ENCODE measurements at places on chromosomes 12 and 14. TPM values are rescaled to one million over a fixed set of nuclear protein-coding genes. Genes with fewer than 3 reads are reported as not detected.

GRCh38 chr12:41096797-41097196 lies 91.3 kb upstream of the PDZRN4 start:
- DNase-seq = no peak
- no peak overlapping the region for H3K27ac ChIP-seq
- H3K27me3 ChIP-seq = no peaks in the 10 kb centered on the region
- no peak overlapping the region for H3K4me3 ChIP-seq

The MYH6 gene
- total RNA-seq = not detected

The CLEC14A gene
- total RNA-seq = 0.70 TPM

DNA sequence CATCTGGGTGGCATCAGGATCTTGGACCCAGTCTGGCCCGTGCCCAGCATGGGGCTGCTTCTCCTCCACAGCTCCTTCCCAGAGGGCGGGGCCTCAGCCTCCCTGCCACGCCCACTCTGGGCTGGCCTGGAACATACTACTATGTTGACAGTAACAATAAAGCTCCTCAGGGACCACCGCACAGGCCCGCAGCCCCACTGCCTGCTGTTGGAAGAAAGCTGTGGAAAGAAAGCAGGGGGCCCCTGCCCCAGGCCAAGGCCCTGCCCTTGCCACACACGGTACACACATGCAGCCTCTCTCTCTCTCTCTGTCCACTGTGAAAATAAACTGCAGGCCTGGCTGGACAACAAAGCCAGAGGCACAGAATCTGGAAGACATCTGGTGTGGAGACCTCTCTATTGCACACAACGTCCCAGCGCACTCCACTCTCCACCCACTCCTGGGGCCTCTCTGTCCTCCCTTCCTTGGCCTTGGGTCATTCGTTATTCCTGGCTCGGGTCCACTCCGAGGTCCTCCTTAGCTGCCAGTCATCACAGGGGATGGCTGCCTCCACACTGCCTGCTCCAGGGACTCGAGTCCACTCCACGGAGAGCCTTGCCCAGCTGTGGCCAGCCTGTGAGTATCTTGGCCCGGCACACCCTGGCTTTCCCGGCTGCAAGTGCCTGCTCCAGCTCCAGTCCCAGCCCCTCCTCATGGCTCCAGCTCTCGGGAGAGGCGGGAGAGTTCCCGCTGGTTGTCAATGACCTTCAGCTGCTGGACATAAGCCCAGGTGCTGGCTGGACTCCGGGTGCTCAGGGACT lies 11.8 kb upstream of the ENDOU start:
- no peaks in the 10 kb centered on the region for H3K36me3 ChIP-seq
- peak overlapping the region; percentile 38 for H3K27ac ChIP-seq
- H3K27me3 ChIP-seq = no peaks in the 10 kb centered on the region

- no peak for DNase-seq
- no peak overlapping the region for H3K4me3 ChIP-seq
- no peaks in the 10 kb centered on the region for H3K27me3 ChIP-seq
Measured at GRCh38 chr14:77046721-77047120, 18.2 kb upstream of the IRF2BPL start.

DNA sequence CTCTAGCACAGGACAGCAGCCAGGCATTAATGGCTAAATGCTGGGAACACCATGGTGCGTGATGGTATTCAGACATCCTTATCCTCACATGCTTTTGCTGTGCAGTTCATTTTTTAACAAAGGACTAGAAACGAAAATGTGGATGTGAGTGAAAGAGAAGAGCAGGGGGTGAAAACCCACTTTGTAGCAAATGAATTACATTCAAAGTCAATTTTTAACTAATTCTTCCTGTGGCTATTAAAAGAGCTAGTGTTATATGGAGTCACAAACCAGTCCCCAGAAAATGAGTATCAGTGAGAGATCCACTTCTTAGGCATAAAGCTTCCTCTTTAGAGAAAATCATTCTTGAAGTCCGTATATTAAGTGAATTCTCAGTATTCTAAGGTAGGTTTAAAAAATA lies 592.0 kb upstream of the LMO3 start:
- H3K4me1 ChIP-seq = no peaks in the 10 kb centered on the region
- H3K27me3 ChIP-seq = no peaks in the 10 kb centered on the region
- H3K27ac ChIP-seq = no peak overlapping the region
- H3K4me3 ChIP-seq = no peak overlapping the region

DNA sequence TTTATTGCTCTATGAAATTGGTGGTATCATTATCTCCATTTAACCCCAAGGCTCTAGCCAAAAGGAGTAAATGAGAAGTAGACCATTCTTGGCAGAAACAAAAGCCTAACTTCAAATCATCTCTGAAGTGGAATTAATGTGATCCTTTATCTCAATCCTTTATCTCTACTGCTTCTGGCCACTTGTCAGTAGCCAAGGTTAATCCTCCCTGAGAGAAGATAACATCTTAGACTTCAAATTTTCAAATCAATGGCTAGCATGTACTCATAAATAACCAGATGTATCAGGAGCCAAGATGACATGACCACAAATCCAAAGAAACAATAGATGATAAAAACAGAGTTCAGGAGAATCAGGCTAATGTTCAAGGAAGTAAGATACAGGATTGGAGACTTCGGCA lies 123.1 kb upstream of the RASSF8 start:
- no peaks in the 10 kb centered on the region for H3K36me3 ChIP-seq
- no peaks in the 10 kb centered on the region for H3K27me3 ChIP-seq
- peaks cover 11% of the 10 kb centered on the region for H3K4me1 ChIP-seq
- no peak overlapping the region for H3K27ac ChIP-seq
- DNase-seq = no peak

The RNF212B gene
- not detected for total RNA-seq

The KCNA1 gene
- total RNA-seq = not detected

The RNU7-1 gene
- not detected for total RNA-seq

GRCh38 chr12:46825591-46826414 lies at the start of gene SLC38A4:
SLC38A4 (minus strand) TSS chr12:46825997; CDS start chr12:46793071, 32,926 bp downstream.
- peak; percentile 87 for DNase-seq
- H3K4me3 ChIP-seq = peak within 1 kb of the TSS; percentile 31
- H3K27me3 ChIP-seq = peaks cover 76% of the 10 kb centered on the region
- H3K27ac ChIP-seq = no peak within 1 kb of the TSS
- no peaks in the 10 kb centered on the region for H3K36me3 ChIP-seq
- H3K4me1 ChIP-seq = no peaks in the 10 kb centered on the region

DNA sequence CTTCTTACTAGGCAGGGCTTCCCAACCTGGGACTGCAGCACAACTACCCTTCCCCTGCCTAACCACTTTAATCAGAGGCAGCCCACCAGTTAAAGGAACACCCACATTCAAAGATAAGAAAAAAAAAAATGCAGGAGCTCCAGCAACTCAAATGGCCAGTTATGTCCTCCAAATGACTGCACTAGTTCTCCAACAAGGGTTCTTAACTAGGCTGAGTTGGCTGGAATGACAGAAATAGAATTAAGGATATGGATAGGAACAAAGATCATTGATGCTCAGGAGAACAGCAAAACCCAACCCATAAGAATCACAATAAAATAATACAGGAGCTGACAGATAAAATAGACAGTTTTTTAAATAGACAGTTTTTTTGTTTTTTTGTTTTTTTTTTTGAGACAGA lies 154.2 kb downstream of the PLCZ1 start:
- no peaks in the 10 kb centered on the region for H3K27me3 ChIP-seq
- H3K27ac ChIP-seq = no peak overlapping the region
- H3K36me3 ChIP-seq = no peaks in the 10 kb centered on the region

DNA sequence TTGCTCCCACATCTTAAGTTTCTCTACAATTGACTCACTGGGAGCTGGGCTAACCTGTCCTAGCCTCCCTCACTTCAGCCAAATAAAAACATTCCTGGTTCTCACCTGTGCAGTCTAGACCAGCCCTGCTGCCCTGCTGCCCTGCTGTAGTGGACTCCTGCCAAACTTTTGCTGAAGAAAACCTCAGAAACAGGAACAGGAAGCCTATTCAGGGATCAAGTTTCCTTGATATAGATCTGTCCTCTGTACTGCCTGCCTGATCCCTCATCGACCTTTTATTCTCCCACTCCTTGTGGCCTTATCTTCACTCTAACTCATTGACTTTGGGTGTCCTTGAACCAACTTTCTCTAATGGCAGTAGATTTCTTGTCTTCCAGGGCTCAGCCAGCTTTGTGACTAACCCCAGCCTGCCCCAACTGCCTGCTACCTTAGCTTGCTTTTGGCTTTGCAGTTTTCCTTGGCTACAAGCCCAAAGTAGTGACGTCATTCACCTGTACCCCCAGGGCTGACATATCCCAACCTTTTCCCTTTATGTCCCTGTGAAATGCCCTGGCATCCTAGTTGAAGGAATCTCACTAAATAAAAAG lies 234.8 kb downstream of the DUSP6 start:
- peaks cover 5% of the 10 kb centered on the region for H3K4me1 ChIP-seq
- H3K36me3 ChIP-seq = no peaks in the 10 kb centered on the region
- DNase-seq = no peak
- no peak overlapping the region for H3K4me3 ChIP-seq
- no peaks in the 10 kb centered on the region for H3K27me3 ChIP-seq

The GRIP1 gene
- total RNA-seq = 47.6 TPM

The SMCO3 gene
- not detected for total RNA-seq

- peak; percentile 96 for DNase-seq
- peaks cover 43% of the 10 kb centered on the region for H3K36me3 ChIP-seq
- H3K4me3 ChIP-seq = no peak overlapping the region
- no peaks in the 10 kb centered on the region for H3K27me3 ChIP-seq
- H3K27ac ChIP-seq = no peak overlapping the region
Measured at GRCh38 chr12:2999265-2999841, 40.2 kb downstream of the TEAD4 start.

DNA sequence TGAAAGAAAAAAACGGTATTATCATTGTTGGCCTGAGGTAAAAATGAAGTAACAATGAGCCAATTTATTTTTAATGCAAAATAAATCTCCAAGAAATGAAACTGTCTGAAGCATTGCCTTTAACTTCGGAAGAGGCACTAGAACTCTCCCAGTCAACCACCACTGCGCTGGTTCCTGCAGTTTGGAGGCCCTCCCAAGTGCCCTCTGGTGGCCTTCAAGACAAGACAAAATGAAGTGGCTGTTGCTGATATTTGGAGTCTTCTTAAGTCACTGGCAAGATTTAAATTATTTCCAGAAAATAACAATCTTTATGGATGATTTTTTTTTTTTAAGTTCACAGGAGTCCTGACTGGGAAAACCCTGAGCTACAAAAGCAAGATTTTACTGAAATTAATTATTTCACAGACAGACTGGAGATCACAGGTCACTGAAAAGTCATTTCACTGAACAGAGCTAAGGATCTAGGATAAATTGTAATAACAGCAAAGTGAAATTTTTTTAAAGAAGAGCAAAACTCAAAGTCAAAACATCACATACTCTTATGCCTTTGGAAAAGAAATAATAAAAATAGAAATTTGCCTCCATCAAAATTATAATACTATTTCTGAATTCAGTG lies 58.2 kb downstream of the DICER1 start:
- H3K27me3 ChIP-seq = no peaks in the 10 kb centered on the region
- H3K36me3 ChIP-seq = peaks cover 60% of the 10 kb centered on the region
- H3K4me3 ChIP-seq = no peak overlapping the region
- H3K27ac ChIP-seq = no peak overlapping the region

DNA sequence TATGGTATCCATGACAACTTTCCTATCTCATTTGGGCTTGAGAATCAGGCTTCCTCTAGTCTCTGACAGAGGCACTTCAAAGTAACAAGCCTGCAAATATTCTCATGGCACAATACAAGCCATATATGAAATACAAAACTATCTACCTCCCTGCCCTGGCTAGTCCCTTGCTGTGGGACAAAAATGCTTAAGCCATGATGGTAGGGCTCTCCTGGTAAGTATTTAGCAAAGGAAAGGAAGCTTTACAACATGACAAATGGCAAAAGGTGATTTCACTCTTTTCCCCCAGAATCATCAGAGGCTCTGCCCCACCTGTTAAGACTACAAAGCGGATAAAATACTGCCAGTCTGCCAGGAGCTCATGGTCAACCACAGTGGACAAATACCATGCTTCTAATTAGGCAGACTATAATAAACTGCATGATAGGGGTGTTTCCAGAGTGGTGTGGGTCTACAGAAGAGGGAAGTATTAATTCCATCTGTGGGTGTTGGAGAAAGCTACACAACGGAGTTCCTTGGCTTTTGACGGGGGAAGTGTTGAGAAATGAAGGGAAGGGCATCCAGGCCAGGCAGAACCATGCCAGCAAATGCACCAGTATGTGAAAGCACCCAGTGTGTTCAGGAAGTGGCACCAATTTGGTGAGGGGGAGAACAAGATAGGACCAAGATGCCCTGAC lies 92.9 kb downstream of the SPTSSA start:
- H3K4me1 ChIP-seq = no peaks in the 10 kb centered on the region
- no peak overlapping the region for H3K4me3 ChIP-seq
- no peaks in the 10 kb centered on the region for H3K36me3 ChIP-seq
- no peak for DNase-seq

The SIX6 gene
- total RNA-seq = not detected

The CLEC1B gene
- not detected for total RNA-seq

- DNase-seq = no peak
- no peaks in the 10 kb centered on the region for H3K36me3 ChIP-seq
- no peak overlapping the region for H3K27ac ChIP-seq
- no peaks in the 10 kb centered on the region for H3K27me3 ChIP-seq
Measured at GRCh38 chr12:116864371-116865160, 16.7 kb downstream of the HRK start.

GRCh38 chr12:32946504-32947131 lies 50.0 kb upstream of the PKP2 start:
- no peaks in the 10 kb centered on the region for H3K27me3 ChIP-seq
- no peak overlapping the region for H3K27ac ChIP-seq
- H3K4me1 ChIP-seq = peaks cover 2% of the 10 kb centered on the region
- no peaks in the 10 kb centered on the region for H3K36me3 ChIP-seq
- DNase-seq = no peak
- H3K4me3 ChIP-seq = no peak overlapping the region

DNA sequence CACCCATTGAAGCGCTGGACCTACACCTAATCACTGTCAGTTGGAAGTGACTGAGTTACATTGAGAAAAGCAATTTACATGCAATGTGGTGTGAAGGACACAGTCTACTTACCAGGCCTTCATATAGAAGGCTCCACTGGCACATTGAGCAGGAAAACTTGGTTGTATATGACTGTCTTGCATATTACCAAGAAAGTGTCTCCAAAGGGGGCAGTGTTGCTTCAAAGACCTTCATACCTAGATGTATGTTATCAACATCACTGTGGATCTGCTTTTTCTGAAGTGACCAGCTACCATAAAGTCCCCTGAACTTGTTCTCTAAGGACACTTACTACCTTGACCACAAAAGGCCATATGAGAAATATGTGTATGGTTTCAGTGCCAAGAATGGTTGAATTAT lies 64.1 kb downstream of the NELL2 start:
- no peaks in the 10 kb centered on the region for H3K27me3 ChIP-seq
- H3K4me3 ChIP-seq = no peak overlapping the region
- DNase-seq = peak; percentile 56
- no peaks in the 10 kb centered on the region for H3K36me3 ChIP-seq
- H3K4me1 ChIP-seq = no peaks in the 10 kb centered on the region

GRCh38 chr12:124098887-124099286 lies 125.9 kb downstream of the ZNF664 start:
- H3K27ac ChIP-seq = peak overlapping the region; percentile 70
- no peak for DNase-seq
- H3K4me3 ChIP-seq = no peak overlapping the region
- H3K4me1 ChIP-seq = peaks cover 4% of the 10 kb centered on the region

Data from endodermal cell (in vitro differentiated cells).